ENCODE measurements at places on chromosomes 3 and 15. TPM values are rescaled to one million over a fixed set of nuclear protein-coding genes. Genes with fewer than 3 reads are reported as not detected.

DNA sequence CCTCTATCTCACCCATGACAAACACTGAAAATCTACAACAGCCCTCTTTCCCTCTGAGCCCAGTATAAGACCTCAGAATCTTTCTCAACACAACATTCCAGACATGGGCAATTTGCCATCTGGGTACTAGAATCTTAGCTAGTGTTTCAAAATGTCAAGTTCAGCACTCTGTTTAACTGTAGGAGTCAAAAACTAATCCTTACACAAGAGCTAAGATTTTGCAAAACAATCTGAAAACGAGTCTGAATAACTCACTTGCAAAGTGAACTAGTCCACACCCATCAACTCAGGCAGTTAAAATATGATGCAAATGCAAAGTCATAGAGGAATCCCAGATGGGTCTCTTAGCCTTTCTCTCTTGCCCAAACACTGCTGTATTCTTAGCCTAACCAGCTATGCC, 67.8 kb downstream of the GPR176 start:
- no peak for DNase-seq

GRCh38 chr3:128464188-128464587, 2.5 kb downstream of the DNAJB8 start:
- DNase-seq, result no peak

- DNase-seq, result no peak
Measured at GRCh38 chr3:65666448-65667091, 372.1 kb downstream of the MAGI1 start.

DNA sequence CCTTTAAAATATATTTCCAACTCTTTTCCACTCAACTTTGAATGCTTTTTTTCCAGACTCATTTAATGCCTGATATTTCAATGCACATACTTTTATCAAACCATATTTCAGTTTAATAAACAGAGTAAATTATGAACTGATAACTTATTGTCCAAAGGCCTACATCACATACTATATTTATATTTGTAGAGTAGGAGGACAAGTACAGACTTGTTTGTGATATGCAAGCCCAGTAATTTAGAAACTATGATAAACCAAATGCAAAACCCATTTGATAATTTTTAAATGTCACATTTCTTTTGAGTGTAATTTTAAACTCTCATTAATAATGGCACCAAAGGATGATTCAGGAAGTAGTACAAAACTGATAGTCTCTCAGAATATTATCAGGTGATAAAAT, 3.3 kb downstream of the RFX7 start:
- no peak for DNase-seq

BFSP2 gene
- 2.3 TPM for total RNA-seq

DNA sequence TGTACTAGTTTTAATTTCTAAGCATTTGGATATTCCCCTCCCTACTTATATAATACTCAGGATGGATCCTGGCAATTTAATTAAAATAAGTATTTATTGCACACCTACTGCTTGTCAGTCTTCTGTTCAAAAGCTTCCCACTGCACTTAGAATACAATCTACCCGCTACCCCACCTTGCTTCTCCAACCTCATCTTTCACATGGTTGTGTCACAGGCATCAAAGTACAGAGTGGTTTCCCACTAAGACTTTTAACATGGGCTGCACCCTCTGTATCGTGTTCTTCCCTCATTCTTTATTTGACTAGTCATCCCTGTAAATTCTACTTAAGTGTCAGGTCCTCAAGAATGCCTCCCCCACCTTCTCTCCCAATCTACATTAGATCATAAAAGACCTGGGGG, 35.0 kb downstream of the RIOX2 start:
- no peak for DNase-seq

- no peak for DNase-seq
Measured at GRCh38 chr3:41693799-41694198, 268.1 kb downstream of the ULK4 start.

DNA sequence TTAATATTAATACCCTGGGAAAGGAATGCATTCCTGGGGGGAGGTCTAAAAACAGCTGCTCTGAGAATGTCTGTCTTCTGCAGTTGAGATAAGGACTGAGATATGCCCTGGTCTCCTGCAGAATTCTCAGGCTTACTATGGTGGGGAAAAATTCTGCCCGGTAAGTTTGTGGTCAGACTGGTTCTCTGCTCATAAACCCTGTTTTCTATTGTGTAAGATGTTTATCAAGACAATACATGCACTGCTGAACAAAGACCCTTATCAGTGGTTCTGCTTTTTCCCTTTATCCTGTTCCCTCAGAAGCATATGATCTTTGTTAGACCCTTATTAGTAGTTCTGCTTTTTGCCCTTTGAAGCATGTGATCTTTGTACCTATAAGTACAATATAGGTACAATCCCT, 494.6 kb downstream of the CNTN6 start:
- no peak for DNase-seq

MINAR1 gene
- total RNA-seq, result 1.1 TPM

GRCh38 chr3:30167541-30168011, 438.8 kb upstream of the TGFBR2 start:
- DNase-seq, result no peak

GRCh38 chr3:35936571-35936970, 297.2 kb downstream of the ARPP21 start:
- DNase-seq, result no peak

GRCh38 chr3:112807685-112808084, 39.0 kb downstream of the CD200R1L start:
- no peak for DNase-seq

AGBL1 gene
- not detected for total RNA-seq

ALDH1L1 gene
- 7.9 TPM for total RNA-seq

GOLGA8S gene
- not detected for total RNA-seq

DNA sequence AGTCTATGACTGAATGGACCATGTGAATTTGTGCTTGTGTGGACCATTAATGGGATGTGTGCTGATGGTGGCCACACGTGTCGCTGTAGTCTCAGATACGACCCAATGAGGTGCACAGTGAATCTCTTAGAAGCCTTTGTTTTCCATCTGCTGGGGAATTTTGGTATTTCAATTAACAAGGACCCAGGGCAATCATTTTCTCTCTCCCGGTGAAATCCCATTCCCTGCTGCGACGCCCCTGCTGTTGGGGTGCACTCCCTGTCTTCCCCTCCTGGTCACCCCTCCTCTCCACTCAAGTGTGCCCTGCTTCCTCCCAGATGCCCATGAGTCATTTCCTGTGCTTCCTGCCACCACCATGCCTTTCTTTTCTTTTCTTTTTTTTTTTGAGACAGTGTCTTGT, 32.7 kb downstream of the EBLN2 start:
- DNase-seq, result no peak

SCG5 gene
- total RNA-seq, result not detected

- DNase-seq, result no peak
Measured at GRCh38 chr3:128146201-128146600, 7.1 kb upstream of the EEFSEC start.

HOMER2 gene
- 112 TPM for total RNA-seq

HMCES gene
- 34.4 TPM for total RNA-seq

LOXL1 gene
- 4.3 TPM for total RNA-seq

DNA sequence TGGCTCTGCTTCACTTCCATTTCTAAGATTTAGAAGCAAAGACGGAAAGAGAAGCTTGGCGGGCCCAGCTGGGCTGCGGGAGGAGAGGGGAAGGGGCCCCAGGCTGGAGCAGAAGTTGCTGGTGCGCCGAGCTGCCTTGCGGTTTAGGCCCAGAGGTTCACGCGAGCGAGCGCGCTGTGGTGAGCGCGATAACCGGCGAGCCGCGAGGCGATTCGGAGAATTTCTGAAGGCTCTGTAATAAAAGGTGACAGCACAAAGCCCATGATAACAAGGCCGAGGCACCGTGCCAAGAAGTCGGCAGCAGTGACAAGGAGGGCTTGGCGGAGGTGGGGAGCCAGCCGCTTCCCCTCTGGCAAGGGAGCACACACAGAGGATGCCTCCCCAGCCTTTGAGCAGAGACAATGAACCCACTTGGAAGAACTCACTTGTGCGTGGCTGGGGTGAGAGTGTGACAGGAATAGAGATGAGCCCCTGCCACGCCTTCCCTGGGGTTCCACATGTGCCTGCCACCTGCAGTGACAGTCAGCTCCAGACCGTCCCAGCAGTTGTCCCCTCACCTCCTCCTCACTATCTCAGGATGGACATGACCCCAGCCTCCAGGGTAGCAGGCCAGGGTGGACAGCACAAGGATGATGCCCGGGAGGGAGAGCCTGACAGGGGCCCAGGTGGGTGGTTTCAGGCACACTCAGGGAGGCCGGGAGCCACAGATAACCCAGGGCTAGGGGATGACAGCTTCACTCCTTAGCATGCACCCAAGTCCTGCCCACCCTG, 315.2 kb downstream of the UACA start:
- no peak for DNase-seq

DNA sequence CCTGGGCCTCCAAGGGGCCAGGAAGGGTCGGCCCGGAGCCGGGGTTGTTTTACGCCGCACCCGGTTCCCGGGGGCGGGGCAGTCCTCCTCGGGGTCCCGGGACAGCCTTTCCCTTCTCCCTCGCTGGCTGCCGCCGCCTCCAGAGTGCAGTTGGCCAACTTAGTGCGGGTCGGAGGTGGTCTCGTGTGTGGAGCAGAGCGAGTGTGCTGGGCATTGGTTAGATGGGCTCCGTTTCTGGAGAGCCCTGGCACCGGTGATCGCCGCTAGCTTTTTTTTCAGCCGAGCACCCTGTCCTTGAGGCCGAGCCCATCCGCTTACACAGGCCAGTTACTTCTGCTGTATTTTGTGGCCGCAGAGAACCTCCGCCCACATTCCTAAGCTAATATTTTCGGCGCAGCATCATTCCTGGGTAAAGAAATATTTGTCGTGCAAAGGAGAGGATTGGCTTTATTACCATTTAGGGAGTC, 585 bp downstream of the KIF23 start:
- no peak for DNase-seq

GOLGA6B gene
- not detected for total RNA-seq

EPHB1 gene
- 19.4 TPM for total RNA-seq

DNA sequence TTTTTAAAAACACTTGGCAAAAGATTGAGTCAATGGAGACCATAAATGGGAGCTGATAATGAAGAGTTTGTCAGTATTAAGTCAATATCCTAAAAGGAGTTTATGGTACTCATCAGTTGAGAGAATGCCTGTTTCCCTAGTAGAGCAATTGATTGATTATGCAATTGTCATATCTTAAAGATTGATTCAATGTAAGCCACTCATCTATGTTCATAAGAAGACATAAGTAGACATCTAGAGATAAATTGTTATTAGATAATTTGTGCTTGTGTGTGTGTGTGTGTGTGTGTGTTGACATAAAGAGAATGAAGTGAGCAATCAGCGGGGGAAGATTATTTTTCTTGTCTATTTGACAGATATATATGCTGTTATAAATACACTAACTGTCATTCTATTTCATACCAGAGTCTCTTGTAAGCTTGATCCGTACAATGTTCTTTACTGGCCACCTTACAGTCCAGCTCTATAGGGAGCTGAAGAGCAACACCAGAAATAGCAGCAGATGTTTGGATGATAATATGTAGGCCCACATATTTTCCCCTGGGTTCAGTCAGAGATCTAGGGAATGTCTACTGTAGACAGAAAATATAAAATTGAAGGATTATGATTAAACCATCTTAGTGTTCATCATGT, 848.6 kb upstream of the EPHA6 start:
- no peak for DNase-seq

TLR9 gene
- not detected for total RNA-seq

DNA sequence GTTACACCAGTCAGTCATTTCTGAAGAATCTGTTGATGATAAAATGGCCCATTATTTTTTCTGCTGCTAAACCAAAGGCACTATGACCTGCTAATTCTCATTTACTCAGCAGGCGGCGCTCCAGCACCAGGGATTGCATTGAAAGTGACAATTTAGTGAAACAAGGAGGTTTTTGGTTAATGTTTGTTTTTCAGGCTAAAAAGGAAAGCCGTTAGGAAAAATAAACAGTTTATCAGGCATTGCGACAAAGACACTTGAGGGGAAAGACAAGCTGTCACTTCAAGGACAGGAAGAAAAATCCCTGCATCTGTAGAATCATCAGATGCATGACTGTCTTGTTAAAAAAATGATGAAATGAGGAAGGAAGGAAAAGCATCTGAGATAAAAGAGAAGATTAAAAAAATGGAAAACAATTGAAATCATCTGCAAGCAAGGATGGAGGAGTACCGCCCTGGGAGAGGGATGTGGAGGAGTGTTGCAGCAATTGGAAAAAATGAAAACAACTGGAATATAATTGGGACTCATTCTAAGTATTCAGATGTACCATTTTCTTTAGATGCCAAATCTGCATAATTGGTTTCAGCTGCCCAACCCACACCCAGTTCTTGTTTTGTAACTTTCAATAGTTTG, 54.0 kb downstream of the NR1D2 start:
- DNase-seq, result no peak

GLDN gene
- 6.0 TPM for total RNA-seq

GRCh38 chr15:83289160-83289559, 4.7 kb upstream of the BNC1 start:
- DNase-seq, result no peak

DNA sequence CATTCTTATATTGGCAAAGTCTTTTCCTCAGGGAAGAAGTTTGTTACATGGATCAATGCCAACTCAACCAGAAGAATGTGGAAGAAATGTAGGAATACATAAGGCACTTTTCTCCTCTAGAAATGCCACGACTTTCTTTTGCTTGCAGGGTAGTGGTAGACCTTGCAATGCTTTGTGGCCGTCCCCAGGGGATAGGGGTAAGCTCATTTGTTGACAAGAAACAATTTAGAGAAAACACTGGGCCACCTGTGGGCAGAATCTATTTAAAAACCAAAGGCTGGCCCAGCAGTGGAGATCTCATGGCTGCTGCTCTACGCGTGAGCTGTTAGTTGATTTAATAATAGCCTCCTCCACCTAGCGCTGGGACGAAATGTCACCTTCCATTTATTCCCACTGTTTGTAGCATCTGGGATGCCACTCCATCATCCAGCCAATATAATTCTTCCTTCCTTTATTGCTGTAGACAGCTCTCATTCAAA, 64.6 kb upstream of the PFN2 start:
- no peak for DNase-seq

FBXW12 gene
- total RNA-seq, result not detected

ADCY5 gene
- 4.6 TPM for total RNA-seq

NCKIPSD gene
- total RNA-seq, result 59.2 TPM

GRCh38 chr3:169662843-169663160, 710 bp downstream of the MECOM start:
- no peak for DNase-seq

GRCh38 chr15:98914626-98915025, 93.0 kb downstream of the PGPEP1L start:
- DNase-seq, result no peak

- no peak for DNase-seq
Measured at GRCh38 chr3:159840703-159841299, 147.8 kb upstream of the IL12A start.

SLC22A13 gene
- not detected for total RNA-seq

GRCh38 chr15:90883526-90883975, 753 bp upstream of the FES start:
- DNase-seq, result no peak

FANCD2OS gene
- total RNA-seq, result not detected

- no peak for DNase-seq
Measured at GRCh38 chr3:33718595-33718907, 497 bp upstream of the CLASP2 start.

IL17RE gene
- total RNA-seq, result 90.7 TPM

GRCh38 chr3:50154840-50155490, at the start of gene SEMA3F:
Gene SEMA3F (plus strand): TSS chr3:50155324. CDS start chr3:50159623, 4,299 bp downstream.
- DNase-seq, result no peak

GRCh38 chr3:108598375-108598774, 8.9 kb downstream of the DZIP3 start:
- DNase-seq, result no peak

ILDR1 gene
- 2.5 TPM for total RNA-seq

All from suprapubic skin (tissue), 4 donors.